ENCODE measurements at places on chromosomes 11 and 22. TPM values are rescaled to one million over a fixed set of nuclear protein-coding genes. Genes with fewer than 3 reads are reported as not detected.

DNA sequence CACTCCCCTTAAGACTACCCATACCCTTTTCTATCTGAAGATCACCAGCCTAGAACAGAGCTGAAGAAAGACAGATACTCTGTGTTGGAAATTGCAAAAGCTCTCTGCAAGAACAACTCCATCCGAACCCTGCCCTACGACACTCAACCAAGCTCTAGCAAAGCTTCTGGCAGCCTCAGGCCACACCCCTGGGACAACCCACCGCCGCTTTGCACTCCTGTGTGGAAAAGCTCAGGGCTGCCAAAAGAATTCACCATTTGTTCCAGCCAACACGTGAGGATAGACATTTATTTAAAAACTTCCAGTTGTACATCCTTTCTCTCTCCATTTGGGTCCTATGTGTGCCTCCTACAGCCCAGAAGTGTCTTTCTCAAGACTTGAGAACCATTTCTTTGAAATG is 62.4 kb upstream of the CD5 start:
- DNase-seq: no peak

- DNase-seq: no peak
These were observed 23.5 kb upstream of the YPEL1 start for GRCh38 chr22:21759093-21759492.

GRCh38 chr11:76087749-76088148 is 118.6 kb downstream of the WNT11 start:
- DNase-seq: no peak

Gene PRR33
- total RNA-seq: not detected

DNA sequence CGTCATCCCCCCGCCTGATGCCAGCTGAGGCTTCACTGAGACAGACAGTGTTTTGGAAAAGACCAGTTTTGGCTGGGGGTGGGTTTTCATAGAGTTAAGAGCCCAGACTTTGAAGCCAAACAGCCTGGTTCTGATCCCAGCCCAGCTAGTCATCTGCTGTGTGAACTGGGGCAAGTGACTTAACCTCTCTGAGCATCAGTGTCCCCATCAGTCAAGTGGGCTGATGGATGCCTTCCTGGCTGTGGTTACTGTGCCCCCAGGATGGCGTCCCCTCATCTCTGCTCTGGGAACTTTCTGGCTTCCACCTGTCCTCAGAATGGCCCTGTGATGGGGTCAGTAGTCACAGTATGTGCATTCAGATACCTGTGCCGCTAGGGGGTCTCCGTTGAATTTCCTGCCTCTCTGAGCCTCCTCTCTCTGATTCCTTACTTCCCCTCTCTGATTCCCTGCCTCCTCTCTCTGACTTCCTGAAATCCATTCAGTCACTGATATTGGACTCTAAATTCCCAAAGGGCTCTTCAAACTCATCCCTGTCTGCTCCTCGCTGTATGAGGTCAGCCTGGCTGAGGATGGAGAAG is 2.4 kb downstream of the RASD2 start:
- no peak for DNase-seq

Gene OR51A4
- total RNA-seq: not detected

GRCh38 chr11:1057806-1058205 is 16.9 kb upstream of the MUC2 start:
- no peak for DNase-seq

DNA sequence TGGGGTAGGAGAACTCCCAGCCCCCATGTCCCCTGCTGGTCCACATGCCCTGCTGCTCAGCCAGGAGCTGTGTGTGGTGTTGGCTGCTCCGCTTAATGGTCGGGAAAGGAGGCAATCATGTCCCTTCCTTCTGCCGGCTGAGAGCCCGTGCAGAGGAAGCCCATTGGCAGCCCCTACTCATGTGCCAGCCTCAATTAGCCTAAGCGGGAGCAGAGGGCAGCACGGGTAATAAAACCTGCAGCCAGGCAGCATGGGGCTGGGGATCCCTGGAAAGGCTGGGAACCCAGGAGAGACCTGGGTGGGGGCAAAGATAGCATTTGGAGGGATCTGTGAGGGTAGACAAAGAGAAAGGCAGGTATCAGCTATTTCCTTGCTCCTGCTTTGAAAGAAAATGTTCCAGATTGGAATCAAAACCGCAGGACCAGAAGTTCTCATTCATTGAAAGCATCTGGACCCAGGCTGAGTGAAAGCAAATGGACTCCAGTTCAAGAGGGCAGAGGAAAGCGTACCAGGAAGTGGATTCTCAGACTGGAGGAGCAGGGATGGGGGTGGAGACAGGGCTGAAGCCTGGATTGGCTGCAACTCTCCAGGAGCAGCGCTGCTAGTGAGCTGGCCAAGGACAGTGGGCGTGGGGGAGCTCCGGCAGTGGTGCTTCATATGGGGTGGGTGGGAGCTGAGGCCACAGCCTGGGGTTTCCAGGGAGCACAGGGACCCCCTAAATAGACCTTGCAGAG is 103.4 kb upstream of the NECTIN1 start:
- DNase-seq: peak; percentile 40

GRCh38 chr22:31177420-31178162 is 17.6 kb downstream of the RNF185 start:
- no peak for DNase-seq

- DNase-seq: no peak
These were observed 191.7 kb downstream of the KIRREL3 start for GRCh38 chr11:126808836-126809235.

- peak; percentile 14 for DNase-seq
These were observed 165.2 kb upstream of the TBCEL start for GRCh38 chr11:120858740-120859139.

Gene C11orf87
- total RNA-seq: not detected

- DNase-seq: no peak
These were observed 110.9 kb downstream of the SWAP70 start for GRCh38 chr11:9774591-9775397.

DNA sequence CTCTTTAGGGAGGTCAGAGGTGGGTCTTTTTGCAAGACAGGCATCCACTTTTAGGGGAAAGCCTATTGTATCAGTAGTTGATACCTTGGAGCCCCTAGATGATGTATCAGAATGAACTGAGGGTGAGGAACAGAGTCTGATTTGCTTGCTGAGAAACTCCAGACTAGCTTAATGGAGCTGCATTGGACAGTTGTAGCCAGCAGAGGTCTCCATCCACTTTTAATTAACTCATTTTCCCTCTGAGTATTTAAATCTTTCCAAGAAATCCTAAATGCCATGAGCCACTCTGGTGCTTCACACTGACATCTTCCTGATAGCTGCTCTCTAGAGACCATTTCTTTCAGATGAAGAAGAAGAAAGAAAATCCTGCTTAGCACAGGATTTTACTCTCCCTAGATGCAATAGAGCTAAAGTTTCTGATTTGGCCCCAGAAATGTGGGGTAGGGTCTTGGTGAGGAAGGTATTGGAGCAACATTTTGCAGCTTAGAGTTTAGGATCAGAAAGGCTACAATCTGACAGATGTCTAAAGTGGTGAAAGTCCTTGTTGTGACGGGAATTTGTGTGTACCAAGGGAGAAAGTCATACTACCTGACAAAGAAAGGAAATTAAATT is 38.0 kb downstream of the EXT2 start:
- DNase-seq: peak; percentile 19

DNA sequence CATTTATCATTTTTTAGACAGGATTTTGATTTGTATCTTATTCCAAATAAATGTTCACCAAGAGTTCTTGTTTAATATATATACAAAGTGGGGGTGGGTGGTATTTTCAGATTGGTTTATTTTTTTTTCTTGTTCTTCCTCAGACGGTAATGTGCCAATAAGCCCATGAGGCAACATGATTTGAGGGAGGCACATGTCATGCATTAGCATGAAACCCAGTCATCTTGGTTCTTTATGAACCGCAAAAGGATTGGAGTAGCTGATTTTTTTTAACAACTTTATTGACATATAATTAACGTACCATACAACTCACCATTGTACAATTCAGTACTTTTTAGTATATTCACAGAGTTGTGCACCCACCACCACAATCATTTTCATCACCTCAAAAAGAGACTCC is 2.7 kb downstream of the BCL2L13 start:
- no peak for DNase-seq

GRCh38 chr22:38737302-38738060 is 18.3 kb downstream of the SUN2 start:
- no peak for DNase-seq

DNA sequence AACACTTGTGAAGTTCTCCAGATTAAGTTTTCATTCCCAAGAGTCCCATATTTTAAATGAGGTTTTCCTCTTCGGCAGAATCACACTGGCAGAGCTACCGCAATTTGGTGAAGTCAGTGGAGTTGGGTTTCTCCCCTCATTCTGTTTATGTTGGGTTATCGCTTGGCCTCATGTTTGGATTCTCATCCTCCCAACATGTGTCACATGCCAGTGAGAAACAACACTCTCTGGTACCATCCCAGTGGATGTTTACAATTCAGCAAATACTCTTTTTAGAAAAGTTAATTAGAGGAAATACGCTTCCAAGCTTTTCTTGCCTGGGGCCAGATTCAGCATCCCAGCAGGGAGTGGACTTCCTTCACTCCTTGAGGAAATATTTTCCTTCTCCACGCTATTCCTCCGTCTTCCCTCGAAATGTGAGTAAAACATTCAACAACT is 2.1 kb downstream of the PAMR1 start:
- peak; percentile 37 for DNase-seq

DNA sequence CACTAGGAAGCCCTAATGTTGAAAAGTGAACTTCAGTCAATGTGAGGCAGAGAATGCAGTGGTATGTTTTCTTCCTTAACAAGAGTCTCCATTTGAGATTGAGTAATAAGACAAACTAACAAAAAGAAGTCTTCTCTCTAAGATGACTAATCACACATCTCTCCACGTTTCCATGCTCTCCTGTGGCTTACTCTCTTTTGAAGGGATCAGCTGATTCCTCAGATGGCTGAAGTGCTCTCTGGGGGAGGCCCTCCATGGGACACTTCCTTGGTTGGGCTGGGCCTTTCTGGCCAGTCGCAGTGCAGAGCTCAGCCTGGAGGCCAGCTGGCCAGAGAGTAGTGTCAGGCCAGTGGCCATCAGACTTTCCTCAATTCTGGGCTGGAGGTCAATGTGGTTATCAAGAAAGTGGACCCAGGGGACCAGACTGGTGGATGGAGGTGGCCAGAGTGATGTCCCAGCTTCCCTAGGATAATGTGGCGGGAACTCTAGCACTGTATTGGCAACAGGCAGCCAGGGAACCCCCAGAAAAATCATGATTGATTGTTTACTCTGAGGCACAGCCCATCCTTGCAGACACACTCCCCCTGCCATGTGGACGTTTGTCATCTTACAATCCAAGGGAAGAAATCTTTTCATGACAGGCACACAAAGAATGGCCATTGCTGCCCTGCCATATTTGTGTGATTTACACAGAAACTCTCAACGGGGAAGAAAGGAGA is 14.5 kb downstream of the CSRP3 start:
- DNase-seq: no peak

- peak; percentile 3 for DNase-seq
These were observed 123.8 kb downstream of the DDX10 start for GRCh38 chr11:108788565-108789199.

Gene ATP6V1E1
- 123 TPM for total RNA-seq

Gene GAB4
- not detected for total RNA-seq

Gene SCGB1C1
- not detected for total RNA-seq

- no peak for DNase-seq
These were observed 13.1 kb downstream of the MTMR2 start for GRCh38 chr11:95910638-95911368.

Gene LRRC10B
- 0.23 TPM for total RNA-seq

GRCh38 chr11:77152846-77153245 is 24.8 kb downstream of the MYO7A start:
- no peak for DNase-seq

DNA sequence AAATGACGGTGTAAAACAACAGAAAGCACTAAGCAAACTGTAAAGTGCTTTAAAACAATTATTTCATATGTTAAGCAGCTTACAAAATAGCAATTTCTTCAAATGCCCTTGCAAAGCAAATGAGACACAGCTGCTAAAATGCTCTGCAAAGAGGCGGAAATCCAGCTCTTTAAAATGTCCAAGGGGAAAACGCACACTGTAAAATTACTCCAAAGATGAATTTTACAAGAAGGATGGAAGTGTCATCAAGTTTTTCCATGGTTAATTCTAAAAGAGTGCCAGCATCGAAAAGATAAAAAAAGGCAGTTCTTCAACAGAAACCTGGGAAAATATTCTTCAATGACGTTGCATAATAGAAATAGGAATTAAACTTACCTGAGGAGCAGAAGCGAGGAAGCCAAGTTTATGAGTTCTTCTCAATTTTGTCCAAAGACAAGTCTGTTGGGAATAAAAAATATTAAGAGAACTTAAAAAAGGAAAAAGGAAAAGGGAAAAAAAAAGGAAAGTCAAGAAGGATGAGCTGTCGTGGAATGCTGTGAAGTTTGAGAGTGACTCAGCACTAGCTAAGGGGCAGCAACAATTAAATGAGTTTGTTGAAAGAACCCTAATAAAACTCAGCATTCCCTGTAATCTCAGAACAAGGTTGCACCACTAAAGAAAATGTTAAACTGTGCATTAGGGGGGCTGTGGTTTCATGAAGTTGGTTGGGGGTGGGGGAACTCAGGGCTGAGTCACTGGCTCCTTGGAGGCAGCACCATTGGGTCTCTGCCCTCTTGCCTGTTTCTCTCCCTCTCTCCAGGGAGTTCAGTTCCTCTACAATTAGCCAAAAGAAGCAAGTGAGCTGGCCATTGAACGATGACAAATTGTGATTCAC is 64.2 kb upstream of the BLID start:
- DNase-seq: peak; percentile 98

DNA sequence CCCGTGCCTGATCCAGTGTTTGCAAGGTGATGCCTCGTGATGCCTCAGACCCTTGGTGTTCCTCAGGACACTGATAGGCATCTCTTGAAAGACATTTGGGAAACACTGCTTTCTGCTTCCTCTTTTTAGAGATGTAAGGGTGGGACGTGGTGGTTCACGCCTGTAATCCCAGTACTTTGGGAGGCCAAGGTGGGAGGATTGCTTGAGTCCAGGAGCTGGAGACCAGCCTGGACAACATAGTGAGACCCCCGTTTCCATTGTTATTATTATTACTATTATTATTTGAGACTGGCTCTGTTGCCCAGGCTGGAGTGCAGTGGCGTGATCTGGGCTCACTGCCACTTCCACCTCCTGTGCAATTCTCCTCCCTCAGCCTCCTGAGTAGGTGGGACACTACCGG is 6.5 kb upstream of the SOX10 start:
- DNase-seq: no peak

Gene MYO7A
- 0.40 TPM for total RNA-seq

DNA sequence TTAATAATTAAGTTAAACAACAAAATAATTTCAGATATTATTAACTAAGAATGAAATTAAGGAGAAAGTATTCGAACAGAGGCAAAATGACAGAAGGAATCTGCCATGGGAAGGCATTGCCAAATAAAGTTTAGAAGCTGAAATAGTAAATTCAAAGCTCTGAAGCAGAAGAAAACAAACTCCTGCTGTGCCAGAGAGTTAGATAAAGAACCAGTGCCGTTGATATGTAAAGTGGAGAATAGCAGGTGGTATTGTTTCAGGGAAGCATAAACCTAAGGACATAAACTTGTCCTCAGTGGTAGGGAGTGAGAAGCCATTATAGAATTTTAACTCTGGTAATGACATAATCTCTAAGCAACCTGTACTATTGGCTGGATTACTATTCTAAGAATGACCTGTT is 2.7 kb upstream of the HBG2 start:
- DNase-seq: no peak

GRCh38 chr11:14500181-14500651 is 605 bp upstream of the COPB1 start:
- DNase-seq: peak; percentile 61

Measured in Daoy (cell line).